Cortex of kidney (tissue), 1 donor: ENCODE measurements at places on chromosomes 1 and 21.

DNA sequence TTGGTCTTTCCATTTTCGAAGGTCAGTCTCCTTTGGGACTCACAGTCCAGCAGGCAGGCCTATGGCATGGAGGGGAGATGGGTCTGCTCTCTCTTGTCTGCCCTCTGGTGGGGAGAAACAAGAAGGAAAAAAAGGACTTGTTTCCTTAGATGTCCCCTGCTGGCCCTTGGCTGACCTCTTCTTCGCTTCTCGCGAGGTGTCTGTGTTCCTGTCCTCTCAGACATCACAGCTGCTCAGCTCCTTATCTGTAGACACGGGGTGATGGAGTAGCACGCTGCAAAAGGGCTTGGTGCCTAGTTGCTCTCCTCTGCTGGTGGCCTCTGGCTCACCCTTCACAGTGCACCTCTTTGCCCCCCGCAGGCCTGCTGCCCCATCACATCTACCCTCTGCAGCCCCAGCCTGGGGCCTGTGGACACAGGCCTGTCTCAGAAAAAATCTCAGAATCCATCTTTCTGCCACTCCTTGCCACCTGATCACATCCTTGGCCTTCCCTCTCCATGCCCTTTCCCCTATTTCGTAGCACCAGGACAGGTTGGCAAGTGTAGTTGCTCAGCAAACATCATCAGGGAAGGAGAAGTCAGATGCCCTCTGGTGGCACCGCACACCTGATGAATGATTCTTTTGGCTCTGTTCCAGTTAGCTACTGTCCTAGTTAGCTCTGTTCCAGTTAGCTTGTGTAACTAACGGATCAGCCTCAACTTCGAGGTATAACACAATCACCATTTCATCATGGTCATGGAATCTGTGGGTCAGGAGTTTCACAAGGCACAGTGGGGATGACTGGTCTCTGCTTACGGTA is 18.7 kb upstream of the AK2 start:
- DNase-seq = no peak

DNA sequence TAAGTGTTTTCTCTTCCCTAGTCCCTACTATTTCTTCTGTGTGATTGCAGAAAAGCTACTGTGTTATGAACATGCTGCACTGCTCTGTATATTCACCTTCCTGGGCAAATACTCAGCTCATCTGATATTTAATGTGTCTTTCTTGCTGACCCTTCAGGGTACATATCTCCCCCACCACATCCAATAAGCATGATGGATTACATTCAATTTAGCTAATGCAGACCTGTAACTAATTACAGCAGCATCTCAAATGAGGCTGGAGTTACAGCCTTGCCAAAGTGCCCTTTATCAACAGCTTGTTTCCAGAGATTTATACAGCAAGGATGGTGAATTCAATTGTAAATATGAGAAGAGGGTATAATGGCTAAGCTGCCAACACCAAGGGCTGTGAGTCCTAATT is 144.0 kb downstream of the KCNH1 start:
- no peak for DNase-seq

GRCh38 chr1:229102741-229103391 is 168.0 kb upstream of the RAB4A start:
- no peak for DNase-seq

GRCh38 chr1:90650401-90650800 is 66.7 kb downstream of the BARHL2 start:
- DNase-seq = no peak

GRCh38 chr1:38275960-38276359 is 229.4 kb upstream of the POU3F1 start:
- no peak for DNase-seq

- DNase-seq = no peak
Measured at GRCh38 chr1:207109004-207109403, 5.0 kb downstream of the C4BPA start.

DNA sequence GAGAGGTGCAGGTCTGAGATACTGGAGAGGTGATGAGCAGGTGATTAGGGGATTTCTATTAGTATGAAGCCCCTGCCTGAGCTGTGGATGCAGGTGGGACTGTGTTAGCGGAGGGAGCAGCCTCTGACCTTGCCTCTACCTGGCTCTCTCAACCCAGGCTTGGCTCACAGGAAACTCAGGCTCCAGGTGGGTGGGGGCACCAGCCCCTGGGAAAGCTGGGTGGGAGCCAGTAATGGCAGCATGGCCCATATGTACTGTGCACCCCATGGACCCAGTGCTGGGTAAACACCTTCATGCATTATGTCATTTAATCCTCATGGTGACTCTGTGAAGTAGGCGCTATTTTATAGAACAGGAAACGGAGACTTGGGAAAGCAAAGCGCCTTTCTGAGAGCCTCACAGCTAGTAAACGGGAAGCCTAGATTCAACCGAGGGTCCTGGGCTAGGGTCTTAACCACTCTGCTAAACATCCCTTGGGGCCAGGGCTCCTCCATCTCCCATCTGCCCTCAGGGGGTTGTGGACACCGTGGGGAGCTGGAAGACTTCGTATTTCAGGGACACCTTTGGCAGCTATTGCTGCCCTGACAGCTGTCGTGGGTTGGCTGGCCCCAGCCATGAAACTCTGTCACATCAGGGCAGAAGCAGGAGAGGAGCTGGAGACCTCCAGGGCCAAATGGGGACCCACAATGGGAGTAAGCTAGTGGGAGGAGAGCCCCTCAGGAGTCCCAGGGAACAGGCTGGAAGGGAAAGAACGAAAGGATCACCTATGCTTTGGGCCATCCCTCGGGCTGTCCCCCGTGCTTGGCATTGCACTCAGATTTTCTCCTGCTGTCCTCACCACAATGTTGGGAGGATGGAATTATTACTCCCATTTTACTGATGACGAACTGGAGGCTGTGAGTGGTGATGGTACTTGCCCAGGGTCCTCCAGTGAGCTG is 59.6 kb upstream of the CSF3R start:
- DNase-seq = no peak

DNA sequence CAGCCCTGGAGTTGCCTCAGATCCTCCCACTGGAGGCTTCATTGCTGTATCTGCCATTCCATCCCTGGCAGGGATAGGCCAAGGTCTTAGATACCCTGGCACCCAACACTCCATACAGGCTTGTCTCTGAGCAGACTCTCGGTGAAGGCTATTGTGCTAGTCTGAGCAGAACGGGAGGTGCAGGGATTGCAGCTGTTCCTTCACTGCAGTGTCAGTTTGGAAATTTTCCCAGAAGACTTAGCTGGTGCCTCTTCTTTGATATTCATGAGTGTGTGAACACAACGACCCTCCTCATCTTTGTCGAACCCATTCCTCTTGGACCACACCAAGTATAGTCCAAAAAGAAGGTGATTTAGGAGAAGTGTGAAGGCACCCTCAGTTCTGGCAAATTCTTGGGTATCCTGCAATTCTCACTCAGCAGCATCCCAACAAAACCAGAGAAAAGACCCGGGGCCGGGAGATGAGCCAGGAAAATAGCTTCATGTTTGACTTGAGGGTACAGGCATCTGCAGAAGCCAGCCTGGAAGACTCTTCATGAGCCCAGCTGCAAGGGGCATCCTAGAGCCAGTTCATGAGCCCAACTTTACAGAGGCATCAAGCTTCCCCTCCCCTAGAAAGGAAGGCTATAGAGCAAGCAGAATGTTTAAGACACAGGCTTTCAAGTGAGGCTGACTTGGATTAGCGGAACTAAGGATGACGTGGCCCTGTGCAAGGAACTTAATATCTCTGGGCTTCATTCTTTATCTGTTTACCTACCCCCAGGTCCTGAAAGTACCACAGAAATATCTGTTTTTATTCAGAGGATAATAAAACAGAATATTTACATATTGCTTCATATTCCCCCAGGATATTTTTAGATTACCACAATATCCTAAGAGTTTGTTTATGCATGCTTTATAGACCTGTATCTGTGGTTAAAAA is 38.8 kb upstream of the HAO2 start:
- no peak for DNase-seq

DNA sequence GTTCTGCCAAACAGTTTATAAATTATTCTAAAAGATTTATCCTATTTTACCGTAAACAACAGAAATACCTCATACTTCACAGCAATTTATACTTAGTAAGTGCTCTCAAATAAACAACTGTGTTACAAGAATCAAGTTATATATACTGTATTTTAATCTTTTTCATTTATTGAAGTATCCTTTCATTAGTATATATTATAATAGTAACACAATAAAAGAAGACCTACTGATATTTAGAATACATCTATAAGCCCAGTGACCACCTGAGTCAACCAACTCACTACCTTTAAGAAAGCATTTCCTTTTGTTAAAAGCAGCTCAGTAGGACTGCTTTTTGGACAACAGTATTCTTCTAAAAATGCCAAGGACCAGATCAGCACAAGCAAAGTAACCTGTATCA is 5.9 kb downstream of the TMCO1 start:
- DNase-seq = no peak

DNA sequence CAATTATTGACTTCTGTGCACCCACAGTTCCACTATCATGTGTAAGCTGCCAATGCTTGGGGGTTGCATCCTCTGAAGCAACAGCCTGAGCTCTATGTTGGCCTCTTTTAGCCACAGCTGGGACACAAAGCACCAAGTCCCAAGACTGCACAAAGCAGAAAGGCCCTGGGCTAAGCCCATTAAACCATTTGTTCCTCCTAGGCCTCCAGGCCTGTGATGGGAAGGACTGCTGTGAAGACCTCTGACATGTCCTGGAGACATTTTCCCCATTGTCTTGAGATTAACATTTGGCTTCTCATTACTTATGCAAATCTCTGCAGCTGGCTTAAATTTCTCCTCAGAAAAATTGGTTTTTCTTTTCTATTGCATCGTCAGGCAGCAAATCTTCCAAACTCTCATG is 123.7 kb upstream of the DEPDC1 start:
- no peak for DNase-seq

- no peak for DNase-seq
Measured at GRCh38 chr1:228818928-228819630, 83.8 kb downstream of the RHOU start.

- DNase-seq = no peak
Measured at GRCh38 chr1:110234691-110235090, 24.6 kb downstream of the KCNC4 start.

GRCh38 chr21:16096988-16097387 is 367.2 kb downstream of the USP25 start:
- no peak for DNase-seq

DNA sequence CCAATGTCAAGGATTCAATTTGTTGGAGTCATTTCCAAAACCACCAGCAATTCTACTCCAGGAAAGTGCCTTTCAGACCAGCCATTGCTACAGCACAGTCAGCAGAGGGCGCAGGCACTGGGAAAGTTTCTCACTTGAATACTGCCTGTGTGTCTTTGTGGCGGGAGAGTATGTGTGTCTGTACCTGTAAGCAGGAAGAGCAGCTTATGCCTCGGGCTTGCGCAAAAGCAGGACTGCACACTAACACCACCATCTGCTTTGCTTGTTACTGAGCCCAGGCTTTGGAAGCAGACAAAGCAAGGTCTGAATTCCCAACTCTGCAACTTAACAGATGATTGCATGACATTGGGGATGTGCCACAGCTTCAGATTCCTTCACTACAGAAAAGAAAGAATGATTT is 7.0 kb upstream of the CTSE start:
- no peak for DNase-seq

- no peak for DNase-seq
Measured at GRCh38 chr1:117188816-117189437, 21.8 kb downstream of the VTCN1 start.

GRCh38 chr1:91226741-91227140 is 177.9 kb downstream of the HFM1 start:
- no peak for DNase-seq

DNA sequence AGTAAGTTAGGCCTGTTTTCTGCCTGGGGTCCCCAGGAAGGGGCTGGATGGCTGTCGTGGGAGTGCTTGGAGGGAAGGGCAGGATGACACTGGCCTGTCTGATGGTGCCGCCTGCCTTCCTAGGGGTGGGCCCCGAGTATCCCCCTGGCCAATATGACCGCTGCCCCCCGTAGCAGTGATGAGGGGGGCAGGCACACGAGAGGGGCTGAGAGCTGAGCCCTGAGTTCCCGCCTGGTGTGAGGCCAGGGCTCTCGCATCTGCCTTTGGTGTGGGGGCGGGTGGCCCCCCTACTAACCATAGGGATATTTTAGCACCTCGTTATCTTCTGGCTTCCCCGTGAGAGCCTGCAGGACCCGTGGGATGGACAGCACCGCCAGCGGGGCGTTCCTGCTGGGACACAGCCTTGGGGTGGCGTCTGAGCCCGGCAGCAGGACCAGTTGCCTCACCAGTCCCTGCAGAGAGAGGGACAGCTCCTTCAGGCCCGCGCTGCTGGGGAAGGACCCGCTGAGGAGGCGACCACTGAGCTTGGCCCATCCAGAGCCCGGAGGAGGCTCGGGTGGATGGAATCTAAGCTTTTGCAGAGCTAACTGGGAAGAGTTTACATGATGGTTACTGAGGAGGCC is 10.4 kb downstream of the KRTAP10-1 start:
- DNase-seq = no peak

GRCh38 chr21:37130971-37131370 is 57.9 kb downstream of the TTC3 start:
- no peak for DNase-seq

- no peak for DNase-seq
Measured at GRCh38 chr1:1788646-1789431, 10.6 kb upstream of the NADK start.

GRCh38 chr21:35824136-35824535 is 236.2 kb downstream of the SETD4 start:
- no peak for DNase-seq

GRCh38 chr1:24860841-24861240 is 69.2 kb downstream of the RUNX3 start:
- no peak for DNase-seq

DNA sequence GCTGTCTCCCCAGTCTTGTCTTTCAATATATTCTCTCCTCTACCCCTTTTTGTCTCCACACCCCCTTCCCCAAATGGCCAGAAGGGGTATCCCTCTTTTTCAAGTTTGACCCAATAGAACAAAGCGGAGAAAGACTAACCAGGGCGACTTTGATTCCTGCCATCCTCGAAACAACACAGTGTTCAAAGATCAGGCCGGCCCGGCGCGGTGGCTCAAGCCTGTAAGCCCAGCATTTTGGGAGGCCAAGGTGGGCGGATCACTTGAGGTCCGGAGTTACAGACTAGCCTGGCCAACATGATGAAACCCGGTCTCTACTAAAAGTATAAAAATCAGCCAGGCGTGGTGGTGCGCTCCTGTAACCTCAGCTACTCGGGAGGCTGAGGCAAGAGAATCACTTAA is 77.0 kb upstream of the IFNAR2 start:
- no peak for DNase-seq

DNA sequence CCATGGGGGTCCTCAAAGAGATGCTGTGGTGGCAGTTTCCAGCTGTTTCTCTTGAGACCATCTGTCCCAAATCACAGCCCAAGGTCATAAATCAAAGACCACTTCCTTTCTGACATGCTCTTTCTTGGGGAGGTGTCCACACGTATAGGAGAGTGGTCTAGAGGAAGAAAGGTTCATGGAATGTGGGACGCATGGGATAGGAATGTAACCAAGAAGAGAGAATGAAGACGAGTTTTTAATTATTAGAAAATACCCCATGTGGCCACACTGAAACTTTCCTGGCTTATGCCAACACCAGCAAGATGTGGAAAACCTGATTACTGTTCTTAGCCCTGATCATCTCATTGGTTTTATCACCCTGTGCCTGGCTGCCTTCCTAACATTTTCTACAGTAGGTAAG is 124.2 kb upstream of the IFFO2 start:
- DNase-seq = no peak
